ENCODE measurements at places on chromosomes 4 and X. TPM values are rescaled to one million over a fixed set of nuclear protein-coding genes. Genes with fewer than 3 reads are reported as not detected.

DNA sequence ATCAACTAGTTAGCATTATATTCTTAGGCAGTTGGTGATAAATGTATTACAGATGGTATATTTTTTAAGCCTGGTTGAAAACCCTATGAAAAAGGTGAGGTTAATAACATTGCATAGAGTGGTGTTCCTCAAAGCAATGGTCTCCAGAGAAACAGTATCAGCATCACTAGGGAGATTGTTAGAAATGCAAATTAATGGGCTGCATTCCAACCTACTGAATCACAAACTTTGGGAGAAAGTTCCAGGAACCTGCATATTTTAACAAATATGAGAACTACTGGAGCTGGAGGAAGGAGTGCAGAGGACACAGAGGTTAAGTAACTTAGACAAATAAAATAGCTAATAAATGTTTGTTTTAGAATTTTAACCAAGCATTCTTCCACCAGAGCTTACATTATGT lies 166.9 kb upstream of the PCDH10 start:
- no peaks in the 10 kb centered on the region for H3K4me1 ChIP-seq
- H3K4me3 ChIP-seq: no peak overlapping the region
- no peaks in the 10 kb centered on the region for H3K36me3 ChIP-seq
- no peak for DNase-seq
- H3K27ac ChIP-seq: no peak overlapping the region

- no peaks in the 10 kb centered on the region for H3K27me3 ChIP-seq
- no peak for DNase-seq
- no peaks in the 10 kb centered on the region for H3K4me1 ChIP-seq
- no peak overlapping the region for H3K4me3 ChIP-seq
- no peak overlapping the region for H3K27ac ChIP-seq
- no peaks in the 10 kb centered on the region for H3K36me3 ChIP-seq
Measured at GRCh38 chrX:102085706-102086105, 39.8 kb upstream of the TCEAL2 start.

DNA sequence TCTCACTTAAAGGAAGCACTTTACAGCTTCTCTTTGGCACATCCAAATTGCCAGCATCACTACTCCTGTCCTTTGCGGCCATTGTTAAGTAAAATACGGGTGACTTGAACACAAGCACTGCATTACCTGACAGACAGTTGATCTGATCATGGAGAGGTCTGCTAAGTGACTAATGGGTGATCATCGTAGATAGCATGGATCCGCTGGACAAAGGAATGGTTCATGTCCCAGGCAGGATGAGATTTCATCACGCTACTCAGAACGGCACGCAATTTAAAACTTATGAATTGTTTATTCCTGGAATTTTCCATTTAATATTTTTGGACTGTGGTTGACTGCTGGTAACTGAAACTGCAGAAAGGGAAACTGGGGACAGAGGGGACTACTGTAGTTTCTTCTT lies 94.1 kb downstream of the NEUROG2 start:
- no peak overlapping the region for H3K4me3 ChIP-seq
- no peak for DNase-seq
- no peaks in the 10 kb centered on the region for H3K27me3 ChIP-seq
- H3K4me1 ChIP-seq: no peaks in the 10 kb centered on the region

GRCh38 chrX:106976416-106976815 lies 23.6 kb downstream of the MORC4 start:
- H3K36me3 ChIP-seq: peaks cover 4% of the 10 kb centered on the region
- no peak for DNase-seq
- H3K4me3 ChIP-seq: no peak overlapping the region
- H3K27ac ChIP-seq: no peak overlapping the region

DNA sequence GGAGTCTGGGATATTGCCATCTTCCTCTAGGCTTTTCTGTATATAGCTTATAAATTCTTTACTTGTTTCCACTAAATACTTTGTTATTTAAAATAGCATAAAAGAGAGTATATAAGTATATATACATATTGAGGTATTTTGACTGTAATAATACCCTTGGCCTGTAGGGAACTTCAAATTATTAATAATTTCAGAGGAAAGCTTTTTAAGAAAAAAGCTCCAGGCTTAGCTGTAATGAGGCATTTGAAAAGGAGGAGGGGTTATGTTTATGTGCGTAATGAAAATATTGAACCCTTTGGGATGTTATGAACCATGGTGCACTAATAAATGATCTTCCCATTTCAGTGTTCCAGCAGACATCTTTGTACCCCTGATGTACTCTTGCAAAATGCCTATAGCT lies 578.1 kb downstream of the RPA4 start:
- DNase-seq: no peak
- H3K4me3 ChIP-seq: no peak overlapping the region
- no peak overlapping the region for H3K27ac ChIP-seq
- H3K36me3 ChIP-seq: no peaks in the 10 kb centered on the region
- no peaks in the 10 kb centered on the region for H3K4me1 ChIP-seq

DNA sequence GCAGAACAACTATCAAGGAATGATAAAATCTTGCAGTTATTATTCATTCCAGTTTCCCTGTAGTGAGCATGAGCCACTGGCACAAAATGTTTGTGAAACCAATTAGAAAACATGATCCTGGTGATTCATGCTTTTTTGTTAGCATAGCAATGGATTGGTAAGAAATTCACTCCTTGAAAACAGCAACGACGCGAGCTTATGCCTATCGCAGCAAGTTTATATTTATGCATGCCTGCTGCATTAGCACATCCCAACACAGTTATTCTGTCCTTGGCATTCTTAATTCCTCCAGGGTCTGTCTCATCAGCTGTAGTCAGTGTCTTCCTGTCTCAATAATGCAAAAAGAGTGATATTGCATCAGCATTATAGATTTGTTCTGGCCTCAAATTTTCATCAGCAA lies 975.9 kb downstream of the STIM2 start:
- H3K4me3 ChIP-seq: no peak overlapping the region
- no peaks in the 10 kb centered on the region for H3K4me1 ChIP-seq
- H3K27me3 ChIP-seq: no peaks in the 10 kb centered on the region
- no peaks in the 10 kb centered on the region for H3K36me3 ChIP-seq
- DNase-seq: no peak

- H3K27ac ChIP-seq: no peak overlapping the region
- no peaks in the 10 kb centered on the region for H3K36me3 ChIP-seq
- H3K4me3 ChIP-seq: no peak overlapping the region
- DNase-seq: no peak
- no peaks in the 10 kb centered on the region for H3K4me1 ChIP-seq
Measured at GRCh38 chr4:137956256-137956655, 285.9 kb downstream of the SLC7A11 start.

DNA sequence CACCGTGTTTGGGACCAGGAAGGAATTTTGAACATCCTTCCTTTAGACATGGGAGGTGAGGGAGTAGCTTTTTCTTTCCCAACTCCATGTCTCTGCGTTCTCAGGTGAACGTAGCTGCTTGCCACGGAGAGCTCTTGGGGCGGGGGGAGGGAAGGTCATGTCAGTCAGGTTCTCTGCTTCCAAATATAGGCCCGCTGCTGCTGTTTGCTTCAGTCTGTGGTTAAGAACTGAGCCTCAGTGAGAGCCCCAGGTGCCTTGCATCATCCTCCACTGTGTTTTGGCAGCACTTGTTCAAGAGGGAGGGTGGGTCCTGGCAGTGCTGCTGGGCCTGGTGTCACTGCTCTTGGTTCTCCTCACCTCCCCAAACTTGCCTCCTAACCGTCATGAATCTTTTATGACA lies 46.5 kb downstream of the HADH start:
- DNase-seq: peak; percentile 90
- H3K27ac ChIP-seq: peak overlapping the region; percentile 96
- H3K36me3 ChIP-seq: peaks cover 23% of the 10 kb centered on the region
- no peaks in the 10 kb centered on the region for H3K27me3 ChIP-seq
- H3K4me3 ChIP-seq: peak overlapping the region; percentile 69

DNA sequence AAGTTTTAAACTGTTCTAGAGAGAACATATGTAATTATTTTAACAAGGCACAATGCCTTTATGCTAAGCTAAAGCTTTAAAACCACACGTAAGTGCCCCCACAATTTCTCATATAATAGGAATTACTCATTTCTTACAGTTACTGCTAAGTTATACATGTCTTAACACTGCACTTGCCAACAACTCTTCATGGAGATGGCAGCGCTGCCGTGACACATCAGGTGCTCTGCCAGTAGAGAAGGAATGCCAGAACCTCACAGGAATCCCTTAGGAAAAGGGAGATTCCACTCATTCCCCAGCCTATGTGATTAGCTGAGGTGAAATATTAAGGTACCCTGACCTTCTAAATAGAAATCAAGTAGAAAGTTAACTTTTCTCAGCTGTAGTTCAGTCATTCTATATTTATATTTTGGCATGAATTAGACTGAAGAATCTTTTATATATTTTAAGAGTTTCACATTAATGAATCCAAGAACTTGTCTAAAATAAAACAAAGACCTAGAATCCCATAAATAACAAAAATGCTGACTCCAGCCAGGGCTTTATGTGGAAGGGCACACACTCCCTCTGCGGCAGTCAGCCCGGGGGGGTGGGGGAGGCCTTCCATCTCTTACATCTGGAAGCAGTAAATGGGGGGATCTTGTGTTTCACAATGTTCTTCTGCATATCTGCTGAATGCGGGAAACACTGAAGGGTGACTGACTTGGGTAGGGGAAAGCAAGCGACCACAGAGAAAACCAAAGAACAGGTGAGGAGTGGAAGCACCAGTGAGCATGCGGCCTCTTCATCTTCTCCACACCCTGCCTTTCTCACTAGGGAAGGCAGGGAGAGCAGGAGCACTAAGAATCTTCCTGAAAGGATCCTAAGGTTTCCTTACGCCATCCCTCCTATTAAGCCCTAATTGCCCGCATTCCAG lies 23.7 kb downstream of the ACSL1 start:
- no peaks in the 10 kb centered on the region for H3K27me3 ChIP-seq
- H3K36me3 ChIP-seq: peaks cover 19% of the 10 kb centered on the region
- no peak for DNase-seq
- H3K4me3 ChIP-seq: no peak overlapping the region
- H3K4me1 ChIP-seq: peaks cover 23% of the 10 kb centered on the region
- H3K27ac ChIP-seq: no peak overlapping the region

GRCh38 chrX:133033010-133033409 lies 63.9 kb downstream of the USP26 start:
- H3K4me1 ChIP-seq: no peaks in the 10 kb centered on the region
- no peak for DNase-seq
- H3K36me3 ChIP-seq: no peaks in the 10 kb centered on the region
- H3K27ac ChIP-seq: no peak overlapping the region

DNA sequence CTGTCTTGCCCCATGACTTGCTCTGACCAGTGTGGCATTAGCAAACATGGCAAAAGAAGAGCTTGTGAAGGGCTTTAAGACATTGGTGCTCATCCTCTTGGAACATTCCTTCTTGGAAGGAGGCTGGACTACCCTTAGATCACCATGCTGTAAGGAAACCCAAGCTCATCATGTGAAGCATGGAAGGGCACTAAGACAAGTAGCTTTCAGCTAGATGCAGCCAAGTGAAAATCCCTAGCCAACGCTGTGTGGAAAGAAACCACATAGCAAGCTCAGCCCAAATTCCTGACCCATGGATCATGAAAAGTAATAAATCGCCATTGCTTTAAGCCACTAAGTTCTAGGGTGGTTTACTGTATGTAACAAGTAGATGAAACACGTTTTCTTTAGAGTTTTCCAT lies 12.4 kb upstream of the PACRGL start:
- no peaks in the 10 kb centered on the region for H3K36me3 ChIP-seq
- no peak overlapping the region for H3K27ac ChIP-seq
- H3K27me3 ChIP-seq: peaks cover 16% of the 10 kb centered on the region
- H3K4me1 ChIP-seq: no peaks in the 10 kb centered on the region
- no peak overlapping the region for H3K4me3 ChIP-seq

DNA sequence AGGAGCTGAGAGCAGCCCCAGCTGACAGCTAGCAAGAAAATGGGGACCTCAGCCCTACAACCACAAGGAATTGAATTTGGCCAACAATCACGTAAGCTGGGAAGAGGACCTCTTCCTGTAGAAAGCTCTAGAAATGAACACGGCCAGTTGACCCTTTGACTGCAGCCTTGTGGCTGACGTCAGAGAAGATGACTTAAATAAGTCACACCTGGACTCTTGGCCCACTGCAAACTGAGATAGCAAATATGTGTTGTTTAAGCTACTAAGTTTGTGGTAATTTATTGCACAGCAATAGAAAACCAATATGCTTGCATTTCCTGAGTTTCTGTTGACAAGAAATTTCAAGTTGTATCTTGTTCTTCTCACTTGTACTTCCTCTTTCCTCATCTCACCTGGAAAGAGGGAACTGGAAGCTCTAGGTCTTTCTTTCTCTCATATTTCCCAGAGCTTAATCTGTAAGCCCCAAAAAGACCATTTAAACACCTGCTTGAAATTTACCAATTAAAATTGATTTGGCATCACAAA lies 18.8 kb downstream of the PRKG2 start:
- H3K4me1 ChIP-seq: no peaks in the 10 kb centered on the region
- H3K27ac ChIP-seq: no peak overlapping the region
- H3K36me3 ChIP-seq: no peaks in the 10 kb centered on the region
- no peak for DNase-seq
- no peaks in the 10 kb centered on the region for H3K27me3 ChIP-seq
- no peak overlapping the region for H3K4me3 ChIP-seq

- DNase-seq: no peak
- no peak overlapping the region for H3K4me3 ChIP-seq
- H3K27me3 ChIP-seq: peaks cover 23% of the 10 kb centered on the region
Measured at GRCh38 chr4:53484911-53485657, 106.2 kb downstream of the LNX1 start.

GRCh38 chrX:42219231-42219630 lies 295.9 kb upstream of the CASK start:
- H3K4me3 ChIP-seq: no peak overlapping the region
- no peaks in the 10 kb centered on the region for H3K27me3 ChIP-seq
- H3K4me1 ChIP-seq: no peaks in the 10 kb centered on the region
- no peaks in the 10 kb centered on the region for H3K36me3 ChIP-seq
- no peak for DNase-seq
- no peak overlapping the region for H3K27ac ChIP-seq

- H3K36me3 ChIP-seq: no peaks in the 10 kb centered on the region
- DNase-seq: peak; percentile 58
- no peak overlapping the region for H3K27ac ChIP-seq
- H3K4me3 ChIP-seq: no peak overlapping the region
Measured at GRCh38 chrX:54825716-54826438, 18.3 kb downstream of the MAGED2 start.

- peaks cover 12% of the 10 kb centered on the region for H3K4me1 ChIP-seq
- peaks cover 43% of the 10 kb centered on the region for H3K36me3 ChIP-seq
- H3K4me3 ChIP-seq: no peak overlapping the region
- H3K27ac ChIP-seq: no peak overlapping the region
Measured at GRCh38 chrX:55007656-55008055, 7.5 kb downstream of the APEX2 start.

The NXF2 gene
- total RNA-seq: not detected

The MAGT1 gene
- 44.0 TPM for total RNA-seq

The LDB2 gene
- not detected for total RNA-seq

Data from activated CD4-positive, alpha-beta T cell treated with anti-CD3 and anti-CD28 coated beads, Interleukin-2, amount 10 ng/mL, durations not matched to agents 24 days and 14 days (primary cell).